GM12878 (cell line): ENCODE measurements at places on chromosomes 16 and 17. TPM values are rescaled to one million over a fixed set of nuclear protein-coding genes. Genes with fewer than 3 reads are reported as not detected.

The ZFHX3 gene
- 7.8 and 8.6 TPM in 2 replicates for total RNA-seq

The ESRP2 gene
- 0.08 and 0.29 TPM in 2 replicates for total RNA-seq

The C17orf78 gene
- not detected in 2 replicates for total RNA-seq

The CRYM gene
- total RNA-seq: 4.8 and 5.1 TPM in 2 replicates

The CES5A gene
- not detected in 2 replicates for total RNA-seq

The KCTD19 gene
- total RNA-seq: 4.9 and 5.2 TPM in 2 replicates

- DNase-seq: no peak
These were observed 10.9 kb upstream of the ITGA2B start for GRCh38 chr17:44400226-44400847.

DNA sequence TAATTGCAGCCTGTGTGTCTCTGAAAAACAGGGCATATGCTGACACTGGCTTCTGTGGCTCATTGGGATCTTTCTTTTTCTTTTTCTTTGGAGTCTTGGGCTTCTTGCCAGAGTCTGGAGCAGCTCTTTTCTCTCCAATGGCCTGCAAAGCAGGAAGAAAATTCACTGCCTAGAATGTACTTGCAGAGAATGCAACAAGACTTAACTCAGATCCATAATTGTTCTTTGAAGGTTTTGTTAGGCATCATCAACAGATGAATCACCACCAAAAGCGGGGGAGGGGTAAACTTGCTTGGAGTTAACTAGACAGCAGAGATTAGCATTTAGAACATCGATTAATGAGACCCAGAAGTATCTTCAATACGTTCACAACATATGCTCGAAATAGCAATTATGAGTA is 100.9 kb downstream of the TOX3 start:
- DNase-seq: no peak

GRCh38 chr17:48238933-48239602 is 131.5 kb downstream of the SNX11 start:
- no peak for DNase-seq

- no peak for DNase-seq
These were observed at the start of gene CES3 for GRCh38 chr16:66961065-66961744. Gene CES3 (plus strand): TSS chr16:66961266. CDS start chr16:66961308, 42 bp downstream.

DNA sequence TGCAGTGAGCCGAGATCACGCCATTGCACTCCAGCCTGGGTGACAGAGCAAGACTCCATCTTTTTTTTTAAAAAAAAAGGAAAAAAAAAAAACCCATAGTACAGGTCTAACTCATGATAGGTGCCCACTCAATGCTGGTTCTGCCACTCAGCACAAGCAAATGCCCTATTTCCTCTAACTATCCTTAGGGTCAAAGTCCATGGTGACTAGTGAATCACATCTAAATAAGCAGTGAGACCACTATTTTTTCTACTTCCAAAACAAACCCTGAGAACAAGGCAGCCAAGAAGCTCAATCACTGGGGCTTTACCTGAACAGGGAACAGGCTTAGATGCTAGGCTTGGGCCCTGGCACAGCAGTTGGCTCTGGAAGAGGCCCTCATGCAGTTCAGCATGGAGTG is 3.4 kb downstream of the BLTP2 start:
- no peak for DNase-seq

- DNase-seq: no peak
These were observed 39.2 kb upstream of the ABCC12 start for GRCh38 chr16:48194828-48195556.

DNA sequence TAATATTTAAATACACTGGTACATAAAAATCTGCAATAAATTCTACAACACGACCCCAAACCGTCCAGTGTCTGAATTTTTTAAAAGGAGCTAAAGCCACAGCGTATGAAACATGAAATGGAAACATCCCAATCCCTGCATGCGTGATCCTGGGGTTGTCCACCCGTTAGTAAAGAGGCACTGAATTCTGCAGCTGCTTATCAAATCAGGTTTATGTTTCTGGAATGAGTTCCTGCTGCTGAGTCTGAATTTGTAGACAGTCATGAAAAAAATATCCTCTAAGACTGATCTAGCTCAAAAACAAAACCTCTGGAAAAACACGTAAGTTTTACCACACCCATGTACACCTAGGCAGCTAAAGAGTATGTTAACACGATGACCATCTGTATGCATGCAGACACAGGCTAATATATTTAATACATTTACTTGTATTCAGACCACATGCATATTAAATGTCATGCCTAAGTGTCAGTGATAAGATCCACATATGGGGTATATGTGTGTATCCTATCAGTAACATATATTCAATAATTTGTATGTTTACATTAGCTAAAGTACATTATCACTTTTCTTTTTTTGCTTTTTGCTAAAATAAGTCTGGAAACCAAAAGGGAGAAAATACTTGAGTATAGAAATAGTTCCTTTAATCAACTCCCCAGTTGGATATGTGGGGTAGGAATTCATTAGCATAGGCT is 420.5 kb upstream of the PSMD7 start:
- no peak for DNase-seq

DNA sequence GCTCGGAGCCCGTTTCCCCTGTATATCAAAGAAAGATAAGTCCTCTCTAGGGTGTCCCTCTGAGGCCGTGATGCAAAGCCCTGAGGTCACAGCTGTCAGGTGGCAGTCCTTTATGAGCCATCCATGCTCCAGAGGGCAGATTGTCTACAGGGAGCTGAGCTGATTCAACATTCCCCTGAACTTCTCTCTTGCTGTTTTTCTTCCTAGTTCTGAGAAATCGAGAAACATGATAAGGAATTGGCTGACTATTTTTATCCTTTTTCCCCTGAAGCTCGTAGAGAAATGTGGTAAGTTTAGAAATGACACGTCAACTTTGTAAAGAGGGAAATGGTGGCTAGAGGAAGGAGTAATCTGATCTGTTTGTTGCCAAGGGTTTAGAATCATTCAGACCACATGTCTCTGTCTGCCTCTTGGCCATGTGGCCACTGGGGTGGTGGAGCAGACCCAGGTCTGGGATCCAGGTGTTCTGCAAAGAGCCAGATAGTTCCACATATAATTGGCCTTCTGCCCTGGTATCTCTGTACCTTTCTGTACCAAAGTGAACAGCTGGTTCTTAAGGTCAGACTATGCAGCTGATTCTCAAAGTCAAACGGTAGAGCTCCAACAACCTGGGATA is 3.5 kb downstream of the CTNS start:
- no peak for DNase-seq

- no peak for DNase-seq
These were observed 22.4 kb upstream of the SCNN1B start for GRCh38 chr16:23279721-23280153.

DNA sequence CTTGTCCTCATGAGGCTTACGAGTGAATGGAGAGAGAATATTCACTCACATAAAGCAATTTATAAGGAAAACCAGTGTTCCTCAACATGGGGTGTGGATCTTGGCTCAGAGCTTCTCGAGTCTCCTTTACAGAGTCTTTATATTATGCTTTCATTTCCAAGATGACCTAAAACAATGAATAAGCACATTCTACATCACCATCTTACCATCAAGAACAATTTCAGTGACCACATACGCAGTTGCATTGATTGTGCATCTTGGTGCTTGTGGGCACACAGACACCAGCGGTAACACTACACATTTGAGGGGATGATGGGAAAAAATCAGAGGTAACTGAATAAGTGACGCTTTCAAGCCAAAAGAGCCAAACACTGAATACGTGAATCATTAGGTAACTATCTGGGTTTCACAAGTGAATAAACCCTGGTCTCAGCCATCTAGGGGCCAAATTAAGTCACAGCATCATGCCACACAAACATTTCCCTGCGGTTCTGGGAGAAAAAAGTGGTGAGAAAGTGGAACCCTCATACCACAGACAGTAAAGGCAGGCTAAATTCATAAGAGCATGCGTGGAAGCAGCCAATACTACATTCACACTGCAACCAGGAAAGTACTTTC is 9.4 kb downstream of the CWC25 start:
- no peak for DNase-seq

DNA sequence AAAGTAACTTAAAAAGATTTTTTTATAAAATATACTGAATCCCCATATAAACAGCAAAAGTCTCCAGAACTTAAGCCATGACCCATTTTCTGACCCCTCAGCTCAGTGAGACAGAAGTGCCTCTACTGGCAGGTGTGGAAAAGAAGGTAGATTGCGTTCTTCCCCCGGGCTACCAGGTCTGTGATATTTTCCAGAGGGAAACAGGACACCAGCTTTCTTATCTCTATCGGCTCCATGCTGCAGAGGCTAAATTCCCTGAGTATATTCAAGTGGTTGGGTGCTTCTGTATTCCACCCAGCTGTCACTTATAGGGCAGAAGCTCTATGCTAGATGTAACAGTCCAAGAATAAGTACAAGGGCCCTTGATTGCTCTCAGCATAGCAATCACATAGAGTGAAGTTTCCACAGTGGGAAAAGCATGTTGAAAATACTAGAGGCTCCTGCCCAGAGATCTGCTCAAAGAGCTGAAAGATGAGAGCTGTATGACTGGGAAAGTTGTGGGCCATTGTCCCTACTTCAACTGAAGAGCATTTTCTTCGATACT is 687.3 kb downstream of the CDH11 start:
- DNase-seq: no peak

- DNase-seq: no peak
These were observed 232.8 kb downstream of the SEC14L1 start for GRCh38 chr17:77373299-77374169.

DNA sequence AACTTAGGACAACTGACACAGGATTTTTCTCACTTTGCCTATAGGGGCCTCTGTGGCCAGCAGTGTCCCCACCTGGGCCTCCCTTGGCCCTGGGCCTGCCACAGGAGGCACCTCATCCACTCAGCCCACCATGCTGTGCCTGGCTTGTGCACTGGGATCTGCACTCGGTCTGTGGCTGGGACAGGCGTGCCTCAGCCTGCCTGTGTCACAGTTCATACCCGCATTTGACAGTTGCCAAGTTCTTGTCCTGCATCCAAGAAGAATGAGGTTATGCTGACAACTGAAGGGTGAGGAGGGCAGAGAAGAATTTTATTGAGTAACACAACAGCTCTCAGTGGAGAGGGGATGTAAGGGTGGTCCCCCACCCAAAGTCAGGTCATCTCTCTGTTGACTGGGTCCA is 36.0 kb downstream of the ZFP90 start:
- DNase-seq: no peak

- DNase-seq: no peak
These were observed 486.9 kb downstream of the CDH8 start for GRCh38 chr16:61549327-61549726.

DNA sequence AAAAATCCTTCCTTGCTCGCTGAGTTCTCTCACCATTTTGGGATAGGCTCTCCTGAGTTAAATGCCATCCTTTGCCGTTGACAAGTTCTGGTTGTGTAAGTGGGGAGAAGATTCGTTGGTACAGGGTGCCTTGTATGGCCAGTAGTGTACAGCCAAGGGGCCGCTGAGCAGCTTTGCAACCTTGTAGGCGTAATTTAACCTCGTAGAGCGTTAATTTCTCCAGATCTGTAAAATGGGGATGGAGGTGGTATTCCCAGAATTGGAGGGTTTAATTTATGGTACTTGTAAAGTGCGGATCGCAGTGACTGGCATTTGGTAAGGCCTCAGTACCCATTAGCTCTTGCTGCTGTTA is 1.4 kb downstream of the ARSG start:
- no peak for DNase-seq

DNA sequence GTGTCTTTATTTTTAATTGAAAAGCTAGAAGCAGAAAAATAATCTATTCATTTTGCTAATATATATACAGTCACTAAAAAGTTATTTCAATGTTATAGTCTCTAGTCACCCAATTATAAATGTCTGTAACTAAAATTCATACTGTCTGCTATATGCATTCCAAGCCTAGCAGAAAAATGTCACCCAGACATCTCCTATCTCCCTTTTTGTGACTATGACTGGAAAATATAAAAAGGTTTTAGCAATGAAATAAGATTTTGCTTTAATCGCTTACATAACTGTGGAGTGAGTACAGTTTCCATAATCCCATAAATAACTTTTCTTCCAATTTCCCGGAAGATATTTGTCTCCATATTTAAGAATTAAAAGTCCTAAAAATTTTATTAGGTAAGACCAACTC is 88.6 kb downstream of the BRIP1 start:
- DNase-seq: no peak

DNA sequence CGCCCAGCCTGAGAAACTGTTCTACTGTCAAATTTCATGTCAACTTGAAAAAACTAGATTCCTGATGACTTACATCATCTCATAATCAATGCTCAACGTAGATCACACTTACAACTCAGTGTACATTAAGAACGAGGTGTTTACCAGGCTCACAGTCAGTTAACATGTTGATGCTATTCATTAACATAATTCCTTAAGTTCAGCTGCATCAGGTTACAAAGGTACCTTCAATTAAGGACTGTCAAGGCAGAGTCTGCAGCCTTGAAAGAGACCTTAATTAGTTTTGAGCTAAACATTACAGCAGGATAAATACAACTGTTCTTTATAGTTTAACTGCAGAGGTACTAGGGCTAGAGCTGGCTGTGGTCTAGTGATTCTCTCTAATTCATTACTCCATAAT is 1.9 kb downstream of the GNA13 start:
- DNase-seq: no peak

DNA sequence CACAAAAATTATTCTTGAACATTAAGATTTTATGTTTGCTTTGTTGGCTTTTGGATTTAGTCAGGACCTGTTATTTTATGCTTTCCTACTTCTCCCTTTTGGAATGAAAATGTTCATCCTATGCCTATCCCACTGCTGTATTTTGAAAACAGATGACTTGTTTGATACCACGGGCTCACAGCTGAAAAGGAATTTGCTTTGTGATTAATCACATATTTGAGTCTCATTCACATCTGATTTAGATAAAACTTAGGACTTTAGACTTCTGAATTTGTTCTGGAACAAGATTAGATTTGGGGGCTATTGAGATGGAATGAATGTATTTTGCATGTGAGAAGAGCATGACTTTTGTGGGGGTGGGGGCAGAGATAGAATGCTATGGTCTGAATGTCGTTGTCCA is 1012.6 kb downstream of the CDH11 start:
- DNase-seq: no peak

- DNase-seq: no peak
These were observed 9.9 kb downstream of the TLE7 start for GRCh38 chr16:71431991-71432390.

DNA sequence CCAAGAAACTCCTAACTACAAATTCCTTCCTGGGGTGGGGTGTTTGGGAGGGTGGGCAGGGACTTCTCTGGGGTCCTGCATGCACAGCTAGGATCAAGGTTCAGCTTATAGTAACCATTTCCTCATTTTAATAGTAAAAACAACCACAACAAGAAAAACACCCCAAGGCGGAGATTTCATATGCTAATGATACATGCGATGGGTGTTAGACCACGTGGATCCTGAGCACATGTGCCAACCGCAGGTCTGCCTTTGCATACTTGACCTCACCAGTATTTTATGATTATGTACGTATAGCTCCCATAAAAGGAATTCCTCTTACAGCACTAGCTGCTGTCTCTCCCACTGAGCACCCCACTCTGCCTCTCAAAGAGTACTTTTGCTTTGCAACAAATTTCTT is 1.9 kb downstream of the KRTAP4-11 start:
- no peak for DNase-seq

GRCh38 chr16:86215979-86216585 is 294.2 kb upstream of the FOXF1 start:
- DNase-seq: no peak

DNA sequence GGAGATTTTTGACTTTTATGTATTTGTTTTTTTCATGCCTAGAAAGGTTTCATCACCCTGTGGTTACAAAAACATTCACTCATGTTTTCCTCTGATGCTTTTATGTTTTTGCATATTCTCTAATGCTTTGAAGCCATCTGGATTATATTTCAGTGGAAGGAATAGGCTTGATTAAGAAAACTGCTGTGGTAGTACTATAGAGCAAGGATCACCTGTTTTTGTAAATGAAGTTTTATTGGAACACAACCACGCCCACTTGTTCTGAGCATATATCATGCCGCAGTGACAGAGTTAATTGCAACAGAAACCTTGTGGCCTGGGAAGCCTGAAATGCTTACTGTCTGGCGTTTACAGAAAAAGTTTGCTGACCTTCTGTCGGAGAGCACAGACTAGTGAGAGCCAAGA is 11.5 kb downstream of the COX10 start:
- no peak for DNase-seq
